ENCODE measurements at places on chromosomes 11 and 22. TPM values are rescaled to one million over a fixed set of nuclear protein-coding genes. Genes with fewer than 3 reads are reported as not detected.

DNA sequence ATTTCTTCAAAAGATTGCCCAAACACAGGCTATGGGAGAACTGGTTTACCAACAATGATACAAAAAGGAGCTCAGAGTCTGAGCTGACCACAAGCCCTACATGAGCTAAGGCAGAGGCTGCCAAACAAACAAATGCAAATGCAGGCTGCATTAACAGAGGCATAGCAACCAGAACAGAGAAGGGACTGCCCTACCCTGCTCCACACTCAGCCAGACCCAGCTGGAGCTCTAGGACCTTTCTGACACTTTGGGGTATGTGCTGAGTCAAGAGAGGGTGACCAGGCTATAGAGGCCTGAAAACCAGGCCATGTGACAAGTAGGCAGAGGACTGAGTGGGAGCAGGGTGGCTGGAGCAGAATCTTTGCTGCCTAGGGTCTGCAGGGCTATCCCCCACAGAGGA lies 17.8 kb upstream of the P2RY2 start:
- no peak overlapping the region for H3K4me3 ChIP-seq
- DNase-seq: no peak
- H3K36me3 ChIP-seq: no peaks in the 10 kb centered on the region
- H3K27ac ChIP-seq: no peak overlapping the region

DNA sequence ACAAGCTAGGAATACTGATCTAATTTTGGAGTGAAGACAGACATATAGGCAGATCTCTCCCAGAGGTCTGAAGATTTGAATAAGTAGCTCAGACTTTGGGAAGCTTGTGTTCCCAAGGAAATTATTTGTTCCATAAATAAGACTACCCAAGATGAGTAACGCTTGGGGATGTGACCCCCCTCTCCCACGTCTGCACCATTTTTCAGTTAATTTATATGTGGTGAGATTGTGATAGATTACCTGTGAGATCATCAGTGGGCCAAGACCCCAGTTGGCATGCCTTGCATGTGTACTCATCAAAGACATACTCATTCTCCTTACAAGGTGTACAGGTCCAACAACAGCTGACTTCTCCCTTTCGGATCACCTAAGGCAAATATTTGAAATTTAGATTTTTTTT lies 252.8 kb upstream of the CTSC start:
- H3K4me1 ChIP-seq: no peaks in the 10 kb centered on the region
- H3K36me3 ChIP-seq: no peaks in the 10 kb centered on the region
- H3K27me3 ChIP-seq: no peaks in the 10 kb centered on the region
- no peak for DNase-seq

DNA sequence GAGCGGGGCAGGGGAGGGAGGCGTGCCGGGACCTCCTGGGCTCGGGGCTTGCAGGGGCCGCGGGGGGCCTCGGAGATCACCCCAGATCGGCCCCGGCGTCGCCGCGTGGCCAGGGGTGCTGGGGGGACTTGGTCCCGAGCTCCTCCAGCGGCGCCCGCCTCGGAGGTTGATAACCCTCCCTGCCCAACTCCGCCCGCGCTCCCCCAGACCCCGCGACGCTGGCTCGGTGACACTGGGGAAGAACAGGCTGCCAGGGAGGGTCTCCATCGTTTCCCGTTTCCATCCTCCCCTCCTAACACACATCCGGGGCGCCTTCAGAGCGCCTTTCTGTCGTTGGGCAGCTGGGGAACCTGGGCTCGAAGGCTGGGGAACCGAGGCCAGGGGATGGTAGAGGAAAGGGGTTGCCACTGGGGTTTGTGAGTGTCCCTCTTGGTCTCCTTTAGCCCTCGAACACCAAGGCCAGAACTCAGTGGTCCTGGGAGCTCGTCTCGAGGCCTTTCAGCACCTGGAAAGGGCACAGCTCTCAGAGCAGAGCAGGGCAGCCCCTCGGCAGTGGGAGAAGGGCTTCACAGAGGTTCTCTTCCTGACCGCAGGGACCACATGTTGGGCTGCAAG lies 431 bp downstream of the SLC37A2 start:
- no peak for DNase-seq
- H3K4me3 ChIP-seq: peak overlapping the region; percentile 59
- H3K4me1 ChIP-seq: no peaks in the 10 kb centered on the region
- H3K36me3 ChIP-seq: no peaks in the 10 kb centered on the region

DNA sequence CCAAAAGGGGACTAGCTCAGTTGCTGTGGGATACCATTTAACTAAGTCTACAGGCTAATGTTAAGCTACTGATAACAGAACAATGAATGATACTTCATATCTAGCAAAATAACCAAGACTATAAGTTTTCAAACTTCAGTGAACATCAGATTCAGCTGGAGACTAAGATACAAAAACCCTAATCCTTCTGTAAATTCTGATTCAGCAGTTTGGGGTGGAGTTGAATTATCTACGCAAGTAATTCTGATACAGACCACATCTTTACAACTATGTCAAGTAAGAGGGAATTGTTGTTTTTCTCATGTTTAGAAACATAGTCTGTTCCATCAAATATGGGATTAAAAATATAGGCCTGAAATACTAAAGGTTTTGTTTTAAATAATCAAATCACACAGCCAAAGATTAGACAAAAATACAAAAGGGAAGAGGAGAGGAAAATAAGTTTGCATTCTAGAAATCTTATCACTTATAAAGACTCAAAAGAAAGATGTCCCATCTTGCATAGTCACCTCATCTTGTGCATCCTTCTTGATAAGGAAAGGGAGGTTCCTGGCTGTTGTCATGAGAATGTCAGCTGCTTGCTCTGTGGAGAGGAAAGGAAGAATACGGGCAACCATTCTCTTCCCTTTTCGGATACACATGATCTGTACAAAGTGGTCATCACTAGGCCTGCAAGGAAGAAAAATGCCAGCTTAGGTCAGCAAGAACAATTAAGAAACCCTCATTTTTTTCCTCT lies 21.4 kb downstream of the PATL1 start:
- H3K27ac ChIP-seq: no peak overlapping the region
- H3K4me1 ChIP-seq: no peaks in the 10 kb centered on the region
- no peak for DNase-seq
- peaks cover 94% of the 10 kb centered on the region for H3K36me3 ChIP-seq
- no peak overlapping the region for H3K4me3 ChIP-seq
- H3K27me3 ChIP-seq: no peaks in the 10 kb centered on the region

DNA sequence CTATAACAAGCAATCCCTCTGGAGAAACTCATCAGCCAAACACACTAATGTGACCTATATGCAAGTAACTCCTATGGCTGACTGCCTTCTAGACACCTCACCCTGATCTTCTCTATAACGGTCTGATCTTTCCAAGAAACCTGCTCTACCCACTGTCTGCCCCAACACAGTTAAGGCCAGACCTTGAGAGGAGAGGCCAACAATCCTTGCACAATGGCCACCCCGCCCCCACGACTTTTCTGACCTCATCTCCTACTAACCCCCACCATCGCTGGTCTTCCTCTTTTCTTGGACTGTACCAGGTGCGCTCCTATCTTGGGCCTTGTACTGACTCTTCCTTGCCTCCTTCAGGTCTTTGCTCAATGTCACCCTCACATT lies 12.5 kb downstream of the HIRA start:
- H3K36me3 ChIP-seq: no peaks in the 10 kb centered on the region
- no peak for DNase-seq
- no peaks in the 10 kb centered on the region for H3K27me3 ChIP-seq
- H3K4me1 ChIP-seq: no peaks in the 10 kb centered on the region

The KCNE3 gene
- total RNA-seq: 1.4 TPM
